Spinal cord (tissue), 10 donors: ENCODE measurements at places on chromosomes 3 and 15.
A peak's percentile ranks its signal among the peaks of the same experiment; 100 is the strongest.

- no peak for DNase-seq
Measured at GRCh38 chr3:11626084-11626463, 17.6 kb downstream of the VGLL4 start.

DNA sequence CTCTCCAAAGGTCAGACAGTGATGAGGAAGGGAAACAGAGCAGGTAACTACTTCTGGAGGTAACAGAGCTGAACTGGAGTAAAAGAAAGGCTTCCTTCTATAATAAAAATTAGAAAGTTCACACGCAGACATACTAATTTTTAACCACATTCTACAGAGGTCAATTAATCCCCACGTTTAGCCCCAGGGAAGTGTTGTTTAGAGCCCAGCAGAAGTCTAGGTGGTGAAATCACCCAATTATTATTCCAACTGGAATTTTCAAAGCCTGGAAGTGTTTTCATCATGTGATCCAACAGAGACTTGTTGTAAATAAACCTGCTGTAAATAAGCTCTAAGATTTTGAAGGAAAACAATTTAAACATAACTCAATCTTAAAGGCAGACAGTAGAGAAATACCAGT, 6.8 kb downstream of the ALDH1A2 start:
- DNase-seq = no peak

- DNase-seq = no peak
Measured at GRCh38 chr3:135766115-135766514, 199.4 kb upstream of the PPP2R3A start.

- no peak for DNase-seq
Measured at GRCh38 chr15:101652786-101653430, 727 bp upstream of the TM2D3 start.

- DNase-seq = no peak
Measured at GRCh38 chr15:74812533-74812932, at the start of gene LMAN1L. TSS of gene LMAN1L (plus strand) at chr15:74812835. CDS start at chr15:74812855, 20 bp downstream.

- DNase-seq = no peak
Measured at GRCh38 chr15:48442011-48442410, 110.8 kb downstream of the DUT start.

- DNase-seq = peak; percentile 57
Measured at GRCh38 chr15:67828969-67829646, 3.8 kb downstream of the SKOR1 start.

DNA sequence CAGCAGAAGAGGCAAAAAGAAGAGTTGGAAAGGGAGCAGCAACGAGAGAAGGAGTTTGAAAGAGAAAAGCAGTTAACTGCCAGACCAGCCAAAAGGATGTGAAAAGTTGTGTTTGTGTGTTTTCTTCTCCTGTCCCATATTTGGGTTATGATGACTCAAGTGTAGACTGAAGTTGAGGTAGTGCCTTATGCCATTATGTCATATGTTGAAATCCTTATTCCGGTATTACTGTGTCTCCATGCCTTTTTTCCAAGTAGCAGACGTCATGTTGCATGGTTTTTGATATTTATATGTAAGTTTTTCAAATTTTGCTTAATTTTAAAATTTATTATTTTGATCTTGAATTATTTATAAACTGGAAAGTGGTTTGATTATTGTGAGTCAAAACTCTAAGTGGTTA, 19.2 kb downstream of the BLOC1S6 start:
- DNase-seq = no peak

DNA sequence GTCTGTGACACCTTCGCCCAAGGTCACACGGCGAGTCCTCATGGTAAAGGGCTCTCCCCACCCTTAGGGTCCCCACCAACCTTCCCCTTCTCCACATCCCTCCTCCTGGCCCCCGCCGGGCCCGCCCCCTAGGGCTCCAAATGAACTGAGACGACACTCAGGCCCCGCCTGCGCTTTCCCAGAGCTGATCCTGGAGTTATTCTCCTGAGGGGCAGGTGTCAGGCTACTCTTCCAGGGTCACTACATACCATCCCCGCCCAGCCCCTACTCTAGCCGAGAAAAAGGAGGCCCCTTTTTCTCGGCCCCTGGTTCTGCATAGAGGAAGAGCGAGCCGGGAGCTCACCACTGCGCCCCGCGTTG, 292 bp downstream of the USP4 start:
- peak; percentile 1 for DNase-seq

DNA sequence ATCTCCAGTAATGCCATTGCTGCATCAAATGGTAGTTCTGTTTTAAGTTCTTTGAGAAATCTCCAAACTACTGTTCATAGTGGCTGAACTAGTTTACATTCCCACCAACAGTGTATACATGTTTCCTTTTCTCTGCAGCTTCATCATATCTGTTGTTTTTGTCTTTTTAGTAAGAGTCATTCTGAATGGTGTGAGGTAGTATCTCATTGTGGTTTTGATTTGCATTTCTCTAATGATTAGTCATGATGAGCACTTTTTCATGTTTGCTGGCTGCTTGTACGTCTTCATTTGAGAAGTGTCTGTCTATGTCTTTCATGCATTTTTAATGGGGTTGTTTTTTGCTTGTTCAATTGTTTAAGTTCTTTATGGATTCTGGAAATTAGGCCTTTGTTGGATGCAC, 10.2 kb upstream of the GCSAM start:
- DNase-seq = no peak

- DNase-seq = peak; percentile 76
Measured at GRCh38 chr15:66294157-66294931, 976 bp downstream of the DIS3L start.
